CD4-positive, alpha-beta T cell treated with Interleukin-17A for 1 hour (primary cell): ENCODE measurements at places on chromosomes 16 and 17.

DNA sequence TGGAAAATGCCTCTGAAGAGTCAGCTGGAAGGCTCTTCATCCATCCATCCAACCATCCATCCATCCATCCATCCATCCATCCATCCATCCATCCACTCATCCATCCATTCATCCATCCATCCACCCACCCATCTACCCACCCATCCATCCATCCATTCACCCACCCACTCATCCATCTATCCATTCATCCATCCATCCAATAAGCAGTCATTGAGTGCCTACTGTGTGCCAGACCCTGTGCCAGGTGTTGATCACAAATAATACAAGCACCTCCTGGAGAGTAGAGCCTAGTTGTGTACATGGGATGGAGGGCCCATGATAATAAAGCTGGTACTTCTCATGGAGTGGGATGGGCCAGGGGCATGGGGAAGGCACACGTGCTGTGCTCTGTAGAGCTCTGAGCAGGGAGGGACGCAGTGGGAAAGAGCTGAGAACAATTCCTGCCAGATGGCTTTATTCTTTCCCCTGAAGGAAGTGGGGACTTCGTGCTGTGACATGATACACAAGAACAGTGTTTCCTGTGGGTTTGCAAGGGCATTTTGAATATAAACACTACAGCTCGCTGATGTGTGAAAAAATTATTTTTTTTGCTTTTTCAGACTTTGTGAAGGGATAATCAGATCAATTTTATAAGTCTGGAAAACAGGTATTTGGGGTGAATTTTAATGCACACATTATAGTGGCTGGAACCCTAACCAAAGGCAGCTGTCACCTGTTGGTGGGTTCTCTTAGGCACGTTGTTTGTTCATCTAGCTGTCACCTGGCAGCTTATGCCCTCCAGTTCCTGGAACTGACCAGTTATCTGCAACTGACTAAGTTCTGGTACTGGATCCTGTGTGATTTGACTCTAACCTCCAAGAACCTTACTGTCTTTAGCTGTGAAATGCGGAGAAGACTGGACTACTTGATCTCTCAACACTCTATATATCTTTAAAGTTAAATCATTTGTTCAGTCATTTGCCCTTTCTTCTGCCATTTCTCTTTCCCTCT lies 61.3 kb downstream of the PRKCB start:
- peak; percentile 15 for DNase-seq

GRCh38 chr16:14301169-14302030 lies 230.3 kb downstream of the MRTFB start:
- peak; percentile 27 for DNase-seq

DNA sequence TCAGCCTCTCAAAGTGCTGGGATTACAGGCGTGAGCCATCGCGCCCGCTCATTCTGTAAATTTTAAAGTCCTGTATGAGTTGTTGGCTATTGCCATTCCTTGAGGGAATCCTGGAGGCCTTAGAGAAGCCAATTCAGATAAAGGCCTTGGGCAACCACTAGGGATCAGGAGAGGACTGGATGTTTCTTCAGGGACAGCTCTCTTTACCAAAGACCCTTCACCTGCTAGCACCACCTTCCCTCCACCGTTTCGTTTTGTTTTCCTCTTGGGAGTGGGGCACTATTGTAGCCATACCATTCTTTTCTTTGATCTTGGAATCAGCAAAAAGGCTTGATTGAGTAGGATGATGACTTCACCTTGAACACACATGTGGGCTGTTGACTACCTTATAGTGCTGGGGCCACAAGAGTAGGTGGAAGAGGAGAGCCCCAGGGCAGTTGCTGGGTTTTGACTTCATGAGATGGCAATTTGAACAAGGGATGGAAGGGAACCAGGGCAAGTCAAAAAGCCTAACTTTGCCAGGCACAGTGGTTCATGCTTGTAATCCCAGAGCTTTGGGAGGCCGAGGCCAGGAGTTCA lies 7.0 kb upstream of the ANKRD40CL start:
- no peak for DNase-seq

DNA sequence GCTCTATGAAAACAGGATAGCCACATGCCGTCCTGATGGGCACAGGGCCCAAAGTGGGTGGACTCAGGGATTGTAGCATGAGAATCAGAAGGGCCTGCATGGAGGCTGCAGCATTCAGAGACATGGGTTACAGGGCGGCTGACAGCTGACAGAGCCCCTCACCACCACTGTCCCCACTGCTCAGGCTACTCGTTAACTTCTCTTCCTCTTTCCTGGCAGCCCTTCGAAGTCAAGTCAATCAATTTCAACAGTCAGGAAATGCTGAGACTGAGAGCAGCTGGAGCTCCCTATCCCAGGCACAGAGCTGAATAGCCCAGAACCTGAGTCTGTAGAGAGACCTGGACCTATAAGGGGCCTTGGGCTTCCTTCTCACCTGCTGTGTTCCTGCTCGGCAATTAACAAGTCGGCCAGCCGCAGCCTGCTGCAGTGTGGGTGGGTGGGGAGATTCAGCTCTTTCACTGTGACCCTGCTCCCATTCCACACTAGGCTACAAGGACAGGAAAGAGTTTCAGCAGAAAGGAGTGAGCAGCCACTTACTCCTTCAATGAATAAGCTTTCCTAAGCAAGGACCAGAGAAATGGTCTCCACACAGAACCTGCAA lies 76.9 kb downstream of the TEX14 start:
- no peak for DNase-seq

GRCh38 chr16:2331199-2331930 lies 9.2 kb downstream of the ABCA3 start:
- DNase-seq: no peak
